ENCODE measurements at places on chromosomes 2 and 18.

GRCh38 chr18:48319801-48320638, 89.2 kb downstream of the ZBTB7C start:
- H3K36me3 ChIP-seq, result no peaks in the 10 kb centered on the region
- no peak overlapping the region for H3K4me3 ChIP-seq
- H3K4me1 ChIP-seq, result peaks cover 3% of the 10 kb centered on the region
- no peaks in the 10 kb centered on the region for H3K27me3 ChIP-seq

DNA sequence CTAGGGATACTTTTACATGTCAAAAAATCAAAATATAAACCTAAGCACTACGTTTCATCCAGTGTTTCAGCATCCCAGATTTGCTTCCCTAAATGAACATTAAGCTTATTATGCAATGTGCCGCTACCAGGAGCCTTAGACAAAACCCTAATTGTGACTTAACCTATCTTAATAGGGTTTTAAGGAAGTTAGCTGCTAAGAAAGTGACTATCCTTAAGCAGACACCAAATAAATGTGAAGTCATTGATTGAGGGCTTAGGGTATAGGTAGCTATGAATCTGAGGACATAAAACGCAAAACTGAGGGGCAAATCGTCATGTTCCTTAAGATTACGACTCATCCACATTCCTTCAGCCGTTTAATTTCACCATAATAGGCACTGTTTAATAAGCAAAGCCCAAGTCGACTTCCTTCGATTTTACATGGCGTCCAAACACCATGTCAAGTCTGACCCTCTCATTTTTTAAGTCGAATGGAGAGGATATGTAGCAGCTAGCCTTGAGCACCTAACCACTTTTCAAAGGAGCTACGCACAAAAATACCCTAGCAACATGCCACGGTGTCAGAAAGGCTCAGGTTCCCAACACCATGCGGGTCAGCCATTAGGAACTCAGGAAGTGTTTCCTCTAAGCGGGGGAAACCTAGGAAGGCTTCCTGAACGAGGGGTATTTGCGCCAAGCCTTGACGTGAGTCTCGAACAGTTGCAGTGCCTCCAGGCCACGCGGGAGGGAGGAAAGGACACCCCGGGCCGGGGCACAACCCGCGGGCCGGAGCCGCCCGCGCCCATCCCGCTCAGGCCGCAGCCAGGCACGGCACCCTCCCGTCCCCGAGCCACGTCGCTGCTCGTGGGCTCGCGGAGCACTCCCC, 1.0 kb downstream of the HDLBP start:
- peak overlapping the region; percentile 94 for H3K4me3 ChIP-seq
- H3K27ac ChIP-seq, result peak overlapping the region; percentile 99
- no peak for ATAC-seq

- no peak for ATAC-seq
- no peaks in the 10 kb centered on the region for H3K4me1 ChIP-seq
- H3K36me3 ChIP-seq, result no peaks in the 10 kb centered on the region
- no peaks in the 10 kb centered on the region for H3K27me3 ChIP-seq
- no peak overlapping the region for H3K27ac ChIP-seq
These were observed 149.7 kb upstream of the TANK start for GRCh38 chr2:161010503-161011015.

- peaks cover 7% of the 10 kb centered on the region for H3K4me1 ChIP-seq
- no peak overlapping the region for H3K27ac ChIP-seq
- H3K36me3 ChIP-seq, result no peaks in the 10 kb centered on the region
- ATAC-seq, result no peak
- no peaks in the 10 kb centered on the region for H3K27me3 ChIP-seq
These were observed 136.7 kb downstream of the BCL2 start for GRCh38 chr18:63182861-63183260.

- no peaks in the 10 kb centered on the region for H3K27me3 ChIP-seq
- peak; percentile 38 for ATAC-seq
- H3K4me3 ChIP-seq, result no peak overlapping the region
- H3K36me3 ChIP-seq, result peaks cover 96% of the 10 kb centered on the region
- no peaks in the 10 kb centered on the region for H3K4me1 ChIP-seq
These were observed 10.9 kb downstream of the ANKRD23 start for GRCh38 chr2:96832754-96833507.

Measured in gastroesophageal sphincter (tissue), 4 donors.